Right cardiac atrium (tissue), 5 donors: ENCODE measurements at places on chromosomes 12 and 14. TPM values are rescaled to one million over a fixed set of nuclear protein-coding genes. Genes with fewer than 3 reads are reported as not detected.

Gene ASCL1
- total RNA-seq: not detected

GRCh38 chr14:64112867-64113678 lies 181.1 kb downstream of the ESR2 start:
- DNase-seq: peak; percentile 40

- no peak for DNase-seq
Measured at GRCh38 chr14:101542391-101542790, 18.9 kb upstream of the DIO3 start.

GRCh38 chr12:24379861-24380521 lies 430.5 kb upstream of the SOX5 start:
- no peak for DNase-seq

- peak; percentile 23 for DNase-seq
Measured at GRCh38 chr14:93997916-93998870, 1.1 kb downstream of the CCDC197 start.

GRCh38 chr14:98296895-98297294 lies 975.1 kb downstream of the BCL11B start:
- no peak for DNase-seq

- DNase-seq: no peak
Measured at GRCh38 chr12:128804762-128805161, 19.0 kb downstream of the SLC15A4 start.

- peak; percentile 81 for DNase-seq
Measured at GRCh38 chr12:6936636-6937480, 6.8 kb upstream of the RNU7-1 start.

DNA sequence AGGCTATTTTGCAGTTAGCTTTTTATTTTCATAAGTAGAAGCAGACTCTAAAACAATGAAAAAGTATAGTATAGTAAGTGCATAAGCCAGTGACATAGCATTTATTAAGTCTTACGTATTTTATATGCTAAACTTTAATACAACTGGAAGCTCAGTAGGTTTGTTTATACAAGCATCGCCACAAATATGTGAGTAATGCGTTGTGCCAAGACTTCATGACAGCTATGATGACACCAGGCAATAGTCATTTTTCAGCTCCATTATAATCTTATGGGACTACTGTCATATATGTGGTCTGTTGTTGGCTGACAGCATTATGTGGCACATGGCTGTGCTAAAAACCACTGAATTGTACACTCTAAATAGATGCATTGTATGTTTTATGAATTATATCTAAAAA lies 40.3 kb downstream of the SLC38A2 start:
- no peak for DNase-seq

DNA sequence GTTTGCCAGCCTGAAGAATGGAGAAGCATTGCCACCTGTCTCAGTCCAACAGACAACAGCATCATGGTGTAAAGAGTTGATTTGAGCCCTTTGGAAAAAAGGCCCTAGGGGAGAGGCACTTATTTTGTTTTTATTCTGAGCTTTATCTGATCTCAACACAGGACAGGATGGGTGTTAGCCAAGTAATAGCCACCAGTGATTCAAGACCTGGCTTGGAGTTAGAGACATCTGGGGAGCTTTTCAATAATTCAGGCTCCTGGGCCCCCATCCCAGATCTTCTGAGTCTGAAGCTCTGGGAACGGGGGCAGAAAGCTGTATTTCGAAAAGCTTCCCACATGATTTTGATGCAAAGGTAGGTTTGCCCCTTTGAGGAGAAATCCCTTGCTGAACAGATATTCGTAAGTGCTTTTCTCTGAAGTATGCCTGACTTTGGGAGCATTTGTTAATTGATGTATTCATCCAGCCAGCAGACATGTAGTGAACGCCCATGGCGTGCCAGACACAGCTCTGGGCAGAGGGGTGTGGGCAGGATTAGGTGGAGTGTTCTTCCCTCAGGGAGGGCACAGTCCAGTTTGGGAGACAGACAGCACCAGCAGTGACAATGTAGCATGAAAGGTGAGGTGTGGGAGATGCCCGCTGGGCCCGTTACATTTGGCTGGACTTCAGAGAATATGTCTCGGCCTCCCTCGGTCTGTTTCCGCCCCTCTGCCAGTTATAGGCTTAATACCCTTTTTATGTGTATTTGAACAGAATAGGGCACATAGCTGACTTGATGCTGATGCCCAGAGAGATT lies 72.5 kb downstream of the TSPAN9 start:
- no peak for DNase-seq

DNA sequence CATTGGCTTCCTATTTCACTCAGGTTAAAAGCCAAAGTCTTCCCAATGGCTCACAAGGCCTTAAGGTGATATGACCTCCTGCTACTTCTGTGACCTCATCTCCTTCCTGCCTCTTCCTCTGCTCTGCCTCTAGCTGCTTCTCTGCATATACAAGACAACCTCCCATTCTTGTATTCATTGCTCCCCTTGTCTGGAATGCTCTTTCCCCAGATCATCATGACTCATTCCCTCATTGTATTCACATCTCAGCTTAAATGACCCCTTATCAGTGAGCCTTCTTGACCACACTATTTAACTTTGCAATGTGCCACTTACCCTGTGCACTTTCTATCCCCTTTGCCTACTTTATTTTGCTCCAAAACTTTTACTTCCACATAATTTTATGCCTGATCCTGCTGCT lies 90.2 kb downstream of the PPP1R12A start:
- no peak for DNase-seq

- DNase-seq: no peak
Measured at GRCh38 chr12:16530268-16530850, 75.6 kb downstream of the LMO3 start.

GRCh38 chr12:64782191-64782876 lies 23.1 kb upstream of the GNS start:
- DNase-seq: no peak

DNA sequence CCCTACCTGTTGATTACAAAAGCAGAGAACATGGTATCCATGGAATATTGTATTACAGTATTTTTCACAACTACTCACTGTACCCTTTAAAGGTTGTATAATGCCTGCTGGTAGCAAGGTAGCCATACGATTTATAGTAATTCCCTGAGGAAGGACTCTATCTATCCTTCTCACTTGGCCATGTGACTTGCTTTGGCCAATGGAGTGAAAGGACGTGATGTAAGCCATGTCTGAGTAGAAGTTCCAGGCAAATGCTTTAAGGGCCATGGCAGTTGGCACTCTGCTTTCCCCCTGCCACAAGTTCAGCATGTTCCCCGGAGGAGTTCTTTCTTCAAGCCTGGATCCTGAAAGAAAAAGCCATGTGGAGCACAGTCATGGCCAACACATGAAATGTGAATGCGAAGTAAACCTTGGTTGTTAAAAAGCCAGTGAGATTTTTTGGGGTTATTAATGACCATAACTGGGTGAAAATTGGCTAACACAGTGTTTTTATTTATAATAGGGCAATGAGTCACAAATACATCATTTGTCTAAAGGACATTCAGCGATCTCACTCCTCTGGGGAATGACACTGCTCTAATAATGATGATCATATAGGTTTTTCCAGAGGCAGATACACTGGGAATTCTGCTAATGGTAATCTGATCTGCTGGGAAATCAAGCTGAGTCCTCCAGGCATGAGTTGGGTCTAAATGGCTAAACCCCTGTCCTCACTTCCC lies 67.4 kb upstream of the SLC38A2 start:
- DNase-seq: no peak

DNA sequence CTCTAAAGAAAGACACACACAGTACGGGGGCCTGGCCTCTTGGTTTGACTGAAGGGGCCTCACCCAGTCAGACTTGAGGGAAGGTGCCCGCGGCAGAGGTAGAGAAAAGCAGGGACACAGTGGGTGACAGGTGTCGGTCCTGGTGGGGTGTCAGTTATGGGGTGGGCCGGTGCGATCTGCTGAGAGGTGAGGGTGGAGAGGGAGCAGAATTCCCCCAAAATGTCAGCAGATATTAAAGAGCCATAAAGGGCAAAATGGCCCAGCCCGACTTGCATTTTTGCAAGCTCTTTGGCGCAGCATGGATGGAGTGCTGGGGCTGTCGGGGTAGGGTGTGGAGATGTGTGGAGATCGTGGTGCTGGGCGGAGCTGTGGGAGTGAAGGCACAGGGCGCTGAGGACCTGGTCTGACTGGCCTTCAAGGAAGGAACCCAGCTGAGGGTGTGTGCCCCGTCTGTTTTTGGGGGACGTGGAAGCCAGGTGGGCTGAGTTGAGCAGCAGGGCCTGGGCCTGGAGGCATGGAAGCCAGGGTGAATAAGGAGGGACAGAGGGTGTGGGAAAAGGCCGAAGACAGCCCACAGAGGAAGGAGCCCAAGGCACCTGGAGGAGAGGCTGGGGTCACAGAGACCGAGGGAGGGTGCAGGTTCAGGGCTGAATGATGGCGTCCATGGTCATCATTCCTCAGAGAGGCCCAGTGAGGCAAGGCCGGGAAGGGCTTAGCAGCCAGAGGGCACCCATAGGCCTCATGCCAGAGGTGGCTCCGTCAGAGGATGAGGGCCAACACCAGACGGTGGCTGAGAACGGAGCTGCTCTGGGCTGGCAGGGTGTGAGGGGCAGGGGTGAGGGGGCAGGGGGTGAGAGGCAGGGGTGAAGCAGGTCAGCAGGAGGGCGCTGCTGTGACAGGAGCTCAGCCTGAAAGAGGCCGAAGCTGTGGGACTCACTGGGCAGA lies 48.2 kb upstream of the DYNC1H1 start:
- no peak for DNase-seq

GRCh38 chr12:50243507-50243906 lies 39.8 kb downstream of the LIMA1 start:
- no peak for DNase-seq

DNA sequence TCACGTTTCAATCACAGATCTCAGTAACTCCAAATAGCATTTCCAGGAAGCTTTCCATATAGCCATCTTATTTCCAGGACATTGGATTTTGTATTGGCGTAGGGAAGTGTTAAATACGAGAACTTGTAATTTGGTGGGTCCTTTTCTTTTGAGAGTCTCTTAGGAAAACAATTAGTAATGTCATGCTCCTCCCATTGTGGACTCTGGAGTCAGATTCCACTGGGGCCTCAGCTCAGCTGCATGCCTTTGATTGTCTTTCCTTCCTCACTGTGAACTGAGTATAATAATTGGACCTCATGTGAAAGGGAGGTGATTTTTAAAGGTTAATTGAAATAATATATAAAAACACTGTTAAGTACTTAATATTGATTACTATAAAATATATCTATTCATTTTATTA lies 462.6 kb downstream of the NPAS3 start:
- no peak for DNase-seq

DNA sequence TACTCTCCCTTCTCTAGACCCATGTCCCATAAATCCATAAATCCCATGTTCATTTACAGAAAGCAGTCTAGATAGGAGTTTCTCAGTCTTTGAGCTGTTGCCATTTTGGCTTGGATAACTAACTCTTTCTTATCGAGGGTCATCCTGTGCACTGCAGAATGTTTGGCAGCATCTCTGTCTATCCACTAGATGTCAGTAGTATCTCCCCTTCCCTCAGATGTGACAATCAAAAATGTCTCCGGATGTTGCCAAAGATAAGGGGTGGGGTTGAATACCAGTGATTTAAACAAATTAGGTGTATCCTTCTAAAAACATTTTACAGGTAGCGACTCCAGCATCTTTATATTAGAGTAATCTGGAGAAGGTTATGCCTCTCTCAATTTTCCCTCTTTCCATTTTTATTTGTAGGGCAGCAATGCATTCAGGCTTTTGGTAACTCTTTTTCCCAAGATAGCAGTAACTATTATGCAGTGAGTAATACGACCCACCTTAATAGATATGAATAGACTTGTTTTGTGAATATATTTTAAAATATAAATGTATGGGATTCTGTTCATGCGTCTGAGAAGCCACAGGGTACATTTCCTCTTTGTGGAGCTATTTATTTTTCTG lies 100.7 kb downstream of the LRRK2 start:
- DNase-seq: no peak

DNA sequence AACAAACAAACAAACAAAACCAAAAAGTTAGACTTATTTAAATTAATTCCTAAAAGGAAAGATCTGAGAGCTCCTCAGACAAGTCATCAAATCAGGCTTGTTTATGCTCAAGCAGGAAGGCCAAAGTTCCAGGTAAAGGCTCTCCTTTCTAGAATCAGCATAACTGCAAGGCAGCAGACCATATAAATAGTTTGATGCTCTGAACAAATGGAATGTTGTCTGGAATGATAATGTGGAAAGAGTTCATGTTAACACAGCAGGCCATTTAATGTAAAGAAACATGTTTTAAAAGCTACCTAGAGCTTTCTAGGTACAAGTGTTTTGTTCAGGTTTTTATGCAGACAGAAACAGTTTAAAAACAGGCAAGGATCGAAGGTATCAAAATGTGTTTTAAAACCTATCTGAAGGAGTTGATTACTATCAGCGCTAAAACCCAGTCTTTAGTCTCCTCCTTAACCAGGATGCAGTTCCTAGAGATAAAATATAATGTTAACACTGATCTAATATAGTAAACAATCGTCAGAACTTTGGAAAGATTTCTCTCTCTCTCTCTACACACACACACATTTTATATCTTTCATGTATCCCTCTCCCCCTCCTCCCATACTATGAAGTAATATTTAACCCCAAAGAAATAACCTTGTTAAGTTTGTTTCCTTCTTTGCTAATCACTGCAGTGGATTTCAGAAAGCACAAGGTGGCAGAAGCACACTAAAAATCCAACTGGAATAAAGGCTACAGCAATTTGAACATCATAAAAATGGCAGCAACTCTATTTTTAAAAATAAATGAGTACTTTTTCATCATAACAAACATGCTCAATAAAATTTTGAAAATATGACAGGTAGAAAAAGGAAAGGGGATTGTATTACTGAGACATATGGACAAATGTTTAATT lies 135.5 kb downstream of the PAWR start:
- DNase-seq: no peak

- DNase-seq: no peak
Measured at GRCh38 chr14:73723406-73723796, 9.2 kb upstream of the PNMA1 start.

GRCh38 chr14:56147986-56148901 lies 30.0 kb downstream of the PELI2 start:
- no peak for DNase-seq

GRCh38 chr14:66281036-66281776 lies 205.0 kb upstream of the CCDC196 start:
- peak; percentile 78 for DNase-seq

- DNase-seq: no peak
Measured at GRCh38 chr12:3871356-3871755, 1.8 kb downstream of the PARP11 start.

DNA sequence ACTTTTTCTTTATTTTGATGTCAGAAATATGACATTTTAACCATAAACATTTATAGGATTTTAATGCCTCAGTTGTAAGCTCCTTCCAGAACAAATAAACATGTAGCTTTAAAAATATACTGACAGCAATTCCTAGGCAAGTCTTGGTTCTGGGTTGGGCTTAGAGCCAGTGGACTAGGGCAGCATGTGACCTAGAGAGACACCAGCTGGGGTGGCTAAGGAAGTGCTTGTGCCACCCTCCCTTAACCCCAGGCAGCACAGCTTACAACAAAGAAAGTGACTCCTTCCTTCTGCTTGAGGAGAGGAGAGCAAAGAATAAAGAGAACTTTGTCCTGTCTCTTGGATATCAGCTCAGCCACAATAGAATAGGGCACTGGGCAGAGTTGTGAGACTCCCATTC lies 61.6 kb upstream of the KTN1 start:
- DNase-seq: no peak
